ENCODE measurements at places on chromosomes 12 and 14.

- DNase-seq, result no peak
These were observed 22.0 kb downstream of the MLXIP start for GRCh38 chr12:122100568-122100967.

DNA sequence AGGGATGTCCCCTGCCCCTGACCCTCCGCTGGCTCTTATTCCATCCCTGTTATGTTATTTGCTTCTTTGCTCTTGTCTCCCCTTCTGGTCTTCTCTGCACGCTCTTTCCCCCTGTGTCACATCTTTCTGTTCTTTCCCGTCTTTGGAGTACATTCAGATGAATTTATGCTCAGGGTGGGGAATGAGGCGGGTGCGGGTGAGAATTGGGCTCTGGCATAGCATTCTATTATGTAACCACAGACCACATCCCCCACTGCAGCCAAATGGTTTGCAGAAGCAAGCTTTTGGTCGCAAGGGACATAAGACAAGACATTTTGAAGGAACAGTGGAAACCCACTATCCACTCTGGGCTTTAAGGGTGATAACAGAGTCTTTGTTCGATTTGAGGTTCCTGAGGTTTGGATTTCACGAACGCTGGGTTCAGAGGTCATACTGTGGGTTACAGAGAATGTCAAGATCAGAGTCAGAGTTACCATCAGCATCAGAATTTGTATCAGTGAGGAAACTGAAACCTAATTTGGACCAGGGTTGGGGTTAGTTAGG, 3.8 kb downstream of the ENDOU start:
- DNase-seq, result no peak

DNA sequence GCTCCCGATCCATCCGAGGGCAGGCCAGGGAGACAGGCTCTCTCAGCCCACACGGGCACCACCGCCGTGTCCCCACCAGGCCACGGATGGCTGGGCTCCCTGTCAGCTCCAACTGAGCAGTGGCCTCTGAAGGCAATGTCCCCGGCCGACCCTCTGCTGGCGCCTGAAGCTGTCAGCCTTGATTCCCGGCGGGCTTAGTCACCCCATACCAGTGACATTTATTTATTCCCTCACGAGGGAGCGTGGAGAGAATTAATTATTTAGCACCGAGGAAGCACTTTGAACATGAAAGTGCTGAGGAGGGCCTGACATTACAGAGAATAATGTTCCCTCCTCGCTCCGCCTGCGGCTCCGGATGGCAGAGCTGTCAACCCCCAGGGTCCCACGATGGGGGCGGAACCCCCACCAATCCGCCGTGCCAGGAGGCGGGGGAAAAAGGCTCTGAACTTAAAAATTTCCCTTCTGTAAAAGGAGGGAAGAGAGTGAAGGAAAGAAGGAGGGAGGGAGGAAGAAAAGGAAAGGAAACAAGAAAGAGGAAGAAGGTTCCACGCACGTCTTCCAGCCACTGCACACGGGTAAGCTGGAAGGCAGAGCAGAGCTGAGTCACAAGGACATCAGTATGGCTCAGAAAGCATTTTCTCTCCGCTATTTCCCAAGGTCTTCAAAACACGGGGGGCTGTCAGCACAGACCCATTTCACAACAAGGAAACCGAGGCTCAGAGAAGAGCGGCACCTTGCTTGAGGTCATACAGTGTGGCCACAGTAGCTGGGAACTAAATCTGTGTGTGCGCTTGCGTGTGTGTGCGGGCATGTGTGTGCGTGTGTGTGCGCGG, 108.7 kb upstream of the NCOR2 start:
- DNase-seq, result no peak

- no peak for DNase-seq
These were observed 159.6 kb upstream of the CNOT2 start for GRCh38 chr12:70083677-70084020.

DNA sequence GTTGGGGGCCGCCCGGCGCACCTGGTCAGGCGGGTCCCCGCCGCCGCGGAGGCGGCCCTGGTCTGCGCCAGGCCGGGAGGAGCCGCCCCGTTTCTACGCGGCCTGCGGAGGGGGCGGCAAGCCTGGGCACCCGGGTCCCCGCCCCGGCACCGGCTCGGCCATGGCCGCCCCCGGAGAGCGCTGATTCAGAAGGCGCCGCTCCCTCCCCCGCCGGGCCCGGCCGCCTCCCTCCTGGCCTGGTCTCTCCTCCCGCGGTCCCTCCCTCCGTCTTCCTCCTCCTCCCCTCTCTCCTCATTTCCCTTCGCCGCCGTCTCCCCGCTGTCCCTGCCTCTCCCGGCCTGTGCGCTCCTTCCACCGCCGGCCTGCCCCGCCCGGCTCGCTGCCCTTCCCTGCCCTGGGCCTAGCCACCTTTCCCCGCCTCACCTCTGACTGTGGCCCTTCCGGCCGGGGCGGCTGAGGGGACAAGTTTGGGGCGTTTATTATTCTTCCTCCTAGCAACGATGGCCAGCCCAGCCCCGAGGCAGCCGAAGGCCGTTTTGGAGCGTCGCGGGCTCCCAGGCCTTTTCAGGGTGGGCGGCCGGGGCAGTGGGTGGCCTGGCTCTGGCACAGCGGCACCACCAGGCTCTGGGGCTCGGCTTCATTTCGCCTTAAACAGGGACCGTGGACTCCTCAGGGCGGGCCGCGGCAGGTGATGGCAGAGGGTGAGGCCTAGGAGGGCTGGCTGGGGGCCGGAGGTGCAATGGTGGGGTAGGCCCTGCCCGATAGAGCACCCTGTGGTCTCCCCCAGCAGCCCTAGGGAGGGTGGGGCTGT, 768 bp downstream of the CEP170B start:
- no peak for DNase-seq

GRCh38 chr12:4700621-4701026, 19.6 kb upstream of the GALNT8 start:
- no peak for DNase-seq

- DNase-seq, result no peak
These were observed 98.0 kb downstream of the VCPKMT start for GRCh38 chr14:50018201-50018932.

DNA sequence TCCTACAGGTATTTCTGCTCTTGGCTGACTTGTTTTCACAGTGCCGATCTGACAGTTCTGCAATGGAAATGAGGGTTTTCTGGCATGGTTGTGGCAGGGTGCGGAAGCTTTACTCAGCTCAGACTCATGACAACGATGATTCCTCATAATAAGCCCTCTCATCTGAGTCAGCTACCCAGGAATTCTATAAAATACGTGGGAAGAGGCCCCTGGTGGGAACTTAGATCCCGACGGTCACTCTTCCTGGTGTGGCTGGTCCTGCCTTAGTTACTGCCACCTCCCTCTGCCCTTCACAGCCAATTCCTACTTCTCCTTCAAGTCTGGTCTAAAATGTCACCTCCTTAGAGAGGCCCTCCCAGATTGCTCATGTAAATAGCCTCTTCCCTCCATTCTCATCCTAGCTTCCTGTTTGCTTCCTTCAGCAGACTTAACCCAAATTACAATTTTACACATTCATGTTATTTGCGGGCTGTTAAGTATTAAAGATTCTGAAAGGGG, 104.2 kb upstream of the MAP1LC3B2 start:
- no peak for DNase-seq

DNA sequence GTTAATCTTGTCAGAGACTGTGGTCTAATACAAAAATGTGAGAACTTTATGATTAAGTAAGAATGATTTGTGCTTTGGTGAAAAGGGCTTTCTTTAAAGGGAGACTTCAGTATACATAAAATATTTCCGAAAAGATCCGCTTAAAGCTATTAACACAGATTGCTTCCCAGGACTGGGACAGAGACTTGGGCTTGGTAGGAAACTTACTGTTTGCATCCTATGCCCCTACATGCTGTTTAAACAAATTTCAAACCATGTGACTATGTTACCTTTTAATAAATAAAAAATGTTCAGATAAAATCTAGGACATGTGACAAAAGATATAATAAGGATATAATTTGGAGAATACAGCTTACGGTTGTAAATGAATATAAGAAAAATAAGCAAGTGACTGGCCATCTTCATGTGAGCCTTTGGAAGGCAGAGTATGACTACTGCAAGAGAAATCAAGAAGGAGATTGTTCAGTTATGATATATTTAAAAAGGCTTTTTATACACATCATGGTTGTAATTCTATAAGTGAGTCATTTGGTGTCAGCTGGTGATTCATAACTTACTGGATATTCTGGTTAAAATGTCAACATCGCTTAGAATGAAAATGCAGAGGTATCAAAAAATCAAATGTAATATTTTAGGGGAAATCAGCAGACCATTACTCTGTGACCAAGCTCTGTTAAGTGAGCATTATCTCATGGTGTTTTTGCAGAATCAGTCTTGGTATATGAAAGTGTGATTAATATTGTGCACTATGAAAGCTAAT, 234.7 kb upstream of the E2F7 start:
- no peak for DNase-seq

DNA sequence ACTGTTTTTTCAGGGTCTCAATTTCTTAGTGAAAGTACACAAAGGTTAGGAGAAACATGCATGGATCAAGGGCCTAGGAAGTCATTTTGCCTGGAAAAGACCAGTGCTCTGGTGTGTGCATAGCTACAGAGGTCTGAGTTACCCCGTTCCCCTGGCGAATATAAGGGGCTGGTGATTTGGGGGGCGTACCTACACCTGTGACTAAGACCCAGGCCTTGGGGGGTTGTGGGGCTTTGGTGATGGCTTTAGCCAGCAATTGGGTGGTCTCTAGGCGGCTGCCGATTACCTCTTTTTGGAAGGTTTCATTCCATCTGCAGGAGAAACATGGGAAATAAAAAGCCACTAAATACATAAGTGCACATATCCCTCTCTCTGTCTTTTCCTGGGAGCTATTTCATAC, 1.1 kb downstream of the SDR39U1 start:
- no peak for DNase-seq

DNA sequence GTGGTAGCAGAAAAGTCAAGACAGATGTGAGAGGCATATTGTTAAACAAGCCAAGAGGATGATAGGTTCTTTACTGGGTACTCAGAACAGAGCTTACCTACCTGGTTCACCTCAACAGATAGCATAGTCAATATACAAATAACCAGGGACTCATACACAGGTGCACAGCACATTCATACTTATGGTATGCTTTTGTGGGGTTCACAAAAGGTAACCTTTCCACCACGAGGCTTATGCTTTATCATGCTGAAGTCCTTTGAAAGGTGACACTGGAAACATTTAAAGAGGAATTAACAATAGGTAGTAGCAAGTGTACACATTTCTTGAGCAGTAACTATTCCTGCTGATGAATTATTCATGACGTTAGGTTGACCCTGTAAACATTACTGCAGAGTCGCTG, 42.2 kb upstream of the MBIP start:
- DNase-seq, result no peak

DNA sequence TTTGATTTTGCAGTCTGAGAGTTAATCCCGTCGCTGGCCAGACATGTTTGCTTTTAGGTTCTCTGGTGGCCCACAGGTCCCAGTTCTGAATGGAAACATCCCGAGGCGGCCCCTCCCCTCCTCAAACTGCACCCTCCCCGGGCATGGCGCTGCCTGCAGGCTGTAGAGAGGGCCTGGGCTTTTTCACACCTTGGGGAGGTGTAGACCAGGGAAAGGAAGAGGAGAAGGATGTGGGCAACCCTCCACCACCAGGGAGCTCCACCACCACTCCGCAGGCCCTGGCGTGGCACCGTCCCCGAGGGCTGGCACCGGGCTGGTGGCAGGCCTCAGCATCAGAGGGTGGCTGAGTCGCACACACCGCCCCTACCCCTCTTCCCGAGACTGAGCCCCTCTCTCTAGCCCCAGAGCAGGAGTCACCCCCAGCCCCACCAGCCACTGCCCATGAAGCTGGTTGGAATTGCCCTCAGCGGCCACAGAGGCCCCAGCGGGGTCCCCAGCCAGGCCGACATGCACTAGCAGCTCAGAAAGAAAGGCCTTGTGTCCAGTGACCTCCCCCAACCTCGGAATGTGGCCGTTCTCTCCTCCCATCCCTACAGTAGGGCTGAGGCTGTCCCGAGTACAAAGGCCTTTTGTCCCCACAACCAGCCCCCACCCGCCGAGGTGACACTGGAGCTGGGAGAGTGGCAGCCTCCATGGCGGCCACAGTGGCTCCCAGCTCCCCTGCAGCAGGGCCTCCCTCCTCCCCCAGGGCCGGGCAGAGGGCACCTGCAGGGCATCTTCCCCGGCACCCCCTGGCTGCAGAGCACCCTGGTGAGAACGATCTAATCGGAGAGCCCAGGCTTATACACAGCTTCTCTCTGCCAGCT, 23.5 kb upstream of the INF2 start:
- DNase-seq, result no peak

- DNase-seq, result no peak
These were observed 20.9 kb downstream of the AKAP6 start for GRCh38 chr14:32350020-32350419.

DNA sequence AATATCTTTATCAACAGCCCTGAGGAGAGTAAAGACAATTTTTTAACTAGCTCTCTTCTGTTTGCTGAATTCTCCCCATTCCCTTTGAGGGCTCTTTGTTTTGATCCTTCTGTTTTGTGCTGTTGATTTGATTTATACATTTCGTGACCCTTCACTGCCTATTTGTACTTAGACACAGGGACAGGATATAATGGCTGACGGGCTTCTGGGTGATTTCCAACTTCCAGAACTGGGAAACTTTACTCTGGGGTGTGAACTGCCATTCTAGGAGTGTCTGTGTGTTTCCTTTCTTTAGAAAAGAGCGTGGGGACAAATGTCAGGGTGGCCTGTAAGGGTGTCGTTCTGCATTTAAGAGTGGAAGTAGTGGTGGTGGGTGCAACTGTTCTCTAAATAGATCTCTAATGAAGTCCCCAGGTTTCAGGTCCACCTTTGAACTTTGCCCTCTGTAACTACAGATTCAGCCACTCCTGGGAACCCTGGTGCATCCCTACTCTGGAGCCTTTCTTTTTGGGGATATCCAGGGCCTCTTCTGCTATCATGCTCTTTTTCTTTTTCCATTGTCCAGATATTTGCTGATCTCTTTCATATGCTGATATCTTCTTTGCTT, 22.3 kb upstream of the SSPN start:
- no peak for DNase-seq

DNA sequence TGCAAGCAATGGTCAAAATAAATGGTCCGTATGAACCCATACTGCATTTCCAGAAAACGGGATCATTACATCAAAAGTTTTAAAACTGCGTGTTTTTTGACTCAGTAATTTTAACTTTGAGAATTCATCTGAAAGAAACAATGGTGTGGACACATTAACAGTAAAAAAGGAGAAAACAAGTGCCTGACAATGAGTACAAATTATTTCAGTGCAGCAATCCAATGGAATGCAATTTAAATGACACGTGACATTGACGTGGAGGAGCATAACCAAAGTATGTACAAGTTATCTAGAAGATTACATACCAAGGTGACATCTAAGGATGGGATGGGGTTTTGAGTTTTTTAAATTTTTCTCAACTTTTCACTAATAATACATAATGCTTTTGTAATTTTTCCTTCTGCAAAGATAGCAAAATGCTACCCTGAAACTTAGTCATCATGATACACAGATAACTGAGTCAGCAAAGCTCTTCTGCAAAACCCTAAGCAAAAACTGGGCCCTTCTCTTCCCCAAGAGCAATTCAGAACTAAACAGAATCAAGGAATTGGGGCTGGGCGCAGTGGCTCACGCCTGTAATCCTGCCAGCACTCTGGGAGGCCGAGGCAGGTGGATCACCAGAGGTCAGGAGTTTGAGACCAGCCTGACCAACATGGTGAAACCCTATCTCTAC, 20.4 kb downstream of the HNRNPC start:
- DNase-seq, result no peak

GRCh38 chr14:99838639-99839134, 45.5 kb downstream of the EML1 start:
- DNase-seq, result no peak

GRCh38 chr12:92078167-92079053, 67.2 kb downstream of the BTG1 start:
- no peak for DNase-seq

GRCh38 chr14:49761839-49762551, 6.0 kb upstream of the KLHDC2 start:
- no peak for DNase-seq

Data from stimulated activated CD8-positive, alpha-beta memory T cell treated with anti-CD3 and anti-CD28 coated beads, Interleukin-4, amount 100 ng/mL, for 4 hours (primary cell).